Right ventricle myocardium superior (tissue), 1 donor: ENCODE measurements at places on chromosomes 16 and 17. TPM values are rescaled to one million over a fixed set of nuclear protein-coding genes. Genes with fewer than 3 reads are reported as not detected.

- DNase-seq: no peak
Observed at GRCh38 chr16:80015566-80015965, 415.0 kb upstream of the MAF start.

GRCh38 chr16:81431554-81432353 is 12.9 kb upstream of the CMIP start:
- no peak for DNase-seq

DNA sequence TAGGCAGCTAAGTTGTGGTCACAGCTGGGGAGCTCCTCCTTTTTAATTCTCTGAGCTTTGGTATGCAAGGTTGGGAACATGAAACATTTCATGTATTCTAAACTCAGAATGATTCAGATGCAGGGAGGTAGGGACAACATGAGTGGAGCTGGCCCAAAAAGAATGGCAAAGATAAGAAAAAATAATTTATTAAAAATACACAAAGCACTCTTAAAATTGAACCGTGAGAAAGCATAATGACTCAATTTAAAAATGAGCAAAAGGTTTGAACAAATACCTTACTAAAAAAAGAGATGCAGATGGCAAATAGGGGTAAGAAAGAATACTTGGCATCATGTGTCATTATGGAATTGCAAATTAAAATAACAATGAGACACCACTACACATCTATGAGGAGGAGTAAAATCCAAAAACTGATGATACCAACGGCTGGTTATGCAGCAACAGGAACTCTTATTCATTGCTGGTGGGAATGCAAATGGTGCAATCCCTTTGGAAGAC is 175.6 kb upstream of the IRX3 start:
- no peak for DNase-seq

GP1BA gene
- not detected for total RNA-seq

- DNase-seq: no peak
Observed at GRCh38 chr17:14693382-14693781, 392.5 kb downstream of the HS3ST3B1 start.

- DNase-seq: no peak
Observed at GRCh38 chr16:50881331-50881830, 139.5 kb downstream of the CYLD start.

DNA sequence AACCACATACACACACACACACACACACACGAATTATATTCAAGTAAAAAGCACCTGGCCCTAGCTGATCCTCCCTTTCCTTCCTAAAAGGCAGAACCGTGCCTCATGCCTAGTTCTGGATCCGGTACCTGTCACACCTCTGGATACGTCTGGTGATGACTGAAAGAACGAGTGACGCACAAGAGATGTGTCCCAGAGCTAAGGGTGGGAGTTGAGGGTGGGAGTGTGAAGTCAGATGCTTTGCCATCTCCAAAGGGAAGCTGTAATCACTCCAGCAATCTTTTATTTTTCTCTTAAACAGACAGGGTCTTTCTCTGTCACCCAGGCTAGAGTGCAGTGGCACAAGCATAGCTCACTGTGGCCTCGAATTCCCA is 26.5 kb upstream of the GSG1L start:
- no peak for DNase-seq

GRCh38 chr16:53546988-53547391 is 44.0 kb upstream of the AKTIP start:
- DNase-seq: no peak

DNA sequence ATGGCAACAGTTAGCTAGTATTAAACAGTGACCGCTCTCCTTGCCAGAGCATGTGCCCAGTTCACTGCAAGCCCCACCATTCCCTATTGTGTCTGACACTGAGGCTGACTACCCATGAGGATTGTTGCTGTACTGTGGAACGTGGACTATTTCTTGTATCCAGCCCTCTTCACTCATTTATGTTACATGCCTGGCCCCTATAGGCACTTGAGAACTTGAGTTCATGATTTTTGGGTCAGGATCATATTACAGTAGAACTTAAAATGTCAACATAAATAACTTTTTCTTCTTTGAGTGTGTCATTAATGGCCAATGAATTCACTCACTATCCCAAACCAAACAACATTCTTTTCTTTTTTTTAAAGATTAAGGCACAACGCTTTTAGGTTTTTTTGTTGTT is 55.7 kb downstream of the LYRM1 start:
- DNase-seq: no peak

GRCh38 chr16:13231365-13231764 is 330.0 kb downstream of the SHISA9 start:
- no peak for DNase-seq

DNA sequence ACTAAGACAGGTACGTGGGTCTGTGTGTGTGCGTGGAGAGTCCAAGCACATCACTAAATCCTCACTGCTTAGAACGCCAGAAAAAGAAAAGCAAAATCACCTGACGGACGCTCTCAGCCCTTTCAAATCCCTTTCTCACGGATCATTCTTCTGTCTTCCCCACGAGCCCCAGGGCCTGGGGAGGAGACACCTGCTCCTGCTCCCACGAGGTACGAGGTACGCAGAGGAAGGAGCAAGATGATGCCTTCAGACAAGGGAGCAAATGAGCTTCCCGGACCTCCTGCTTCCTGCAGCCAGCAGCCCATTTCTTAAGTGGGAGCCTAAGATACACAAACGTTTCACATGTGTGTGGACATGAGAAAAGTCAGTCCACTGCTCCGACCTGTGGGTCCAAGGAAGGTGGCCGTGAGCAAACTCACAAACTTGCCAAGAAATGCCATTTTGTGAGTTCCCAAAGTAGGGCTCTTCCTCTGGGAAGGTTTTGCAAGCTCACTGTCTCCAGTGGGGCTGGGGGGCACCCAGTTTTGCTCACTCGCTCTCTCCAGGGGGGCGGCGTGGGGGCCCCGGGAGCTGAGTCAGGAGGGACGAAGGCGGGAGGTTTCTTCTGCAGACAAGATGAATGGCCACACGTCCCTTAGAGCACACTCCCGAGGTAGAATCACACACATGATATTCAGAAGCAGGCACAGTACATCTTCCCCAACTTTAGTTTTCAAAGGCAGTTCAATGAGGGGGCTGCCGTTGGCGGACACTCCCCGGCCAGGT is 68.1 kb downstream of the MRM3 start:
- no peak for DNase-seq

DNA sequence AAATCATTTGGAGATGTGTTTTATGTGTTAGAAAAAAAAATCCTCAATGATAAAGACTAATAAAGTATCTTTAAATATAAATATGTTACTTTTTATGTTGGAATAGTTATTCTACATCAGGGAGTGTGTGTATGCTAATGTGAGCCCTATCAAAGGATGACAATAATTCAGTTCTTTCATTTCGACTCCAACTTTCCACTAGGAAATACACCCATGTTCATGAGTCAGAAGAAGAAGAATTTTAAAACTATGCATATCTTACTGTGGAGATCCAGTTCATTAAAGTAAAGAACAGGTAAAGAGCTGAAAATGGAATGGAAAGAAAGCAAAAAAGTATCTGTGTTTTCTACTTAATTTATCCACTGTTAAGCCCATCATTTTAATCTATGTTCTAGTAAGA is 399.8 kb downstream of the KCNJ2 start:
- DNase-seq: no peak

SHISA6 gene
- total RNA-seq: 0.56 TPM

GRCh38 chr17:1714980-1715802 is 5.0 kb upstream of the TLCD2 start:
- DNase-seq: peak; percentile 95

DNA sequence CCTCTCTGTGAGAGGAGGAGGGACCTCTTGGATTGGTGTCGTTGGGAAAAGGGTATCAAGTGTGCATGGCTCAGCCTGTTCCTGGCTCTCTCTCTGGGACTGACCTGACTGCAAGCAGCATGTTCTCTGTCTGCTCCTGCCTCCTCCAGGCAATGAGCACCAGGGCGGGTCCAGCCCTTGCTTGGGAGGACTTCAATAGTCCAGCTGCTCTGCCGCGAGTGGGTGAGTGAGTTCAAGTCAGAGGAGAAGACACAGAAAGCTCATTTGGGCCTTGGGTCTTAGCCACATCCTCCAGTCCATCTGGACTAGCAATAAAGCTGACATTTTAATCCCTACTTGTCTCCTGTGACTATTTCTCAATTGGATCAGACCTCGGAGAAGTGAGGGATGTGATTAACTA is 25.2 kb upstream of the TNS4 start:
- DNase-seq: peak; percentile 66

DNA sequence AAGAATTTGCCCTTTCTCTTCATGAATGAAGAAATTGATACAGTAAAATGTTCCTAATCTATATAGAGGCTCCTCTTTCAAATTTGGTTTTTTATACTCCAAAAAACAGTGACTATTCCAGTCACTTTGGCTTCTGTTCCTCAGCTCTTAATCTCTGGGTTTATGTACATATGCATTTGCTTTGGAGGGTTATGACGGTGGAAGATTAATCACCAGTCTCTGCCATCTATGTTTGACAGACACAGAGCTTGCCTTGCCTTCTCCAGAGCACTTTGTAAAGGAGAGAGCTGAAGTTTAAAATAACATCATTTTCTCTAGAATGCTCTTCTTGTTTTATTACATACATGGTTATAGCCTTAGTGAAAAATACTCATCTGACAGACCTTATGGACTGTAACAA is 99.3 kb downstream of the NLK start:
- DNase-seq: no peak

DNAH9 gene
- not detected for total RNA-seq

LLGL1 gene
- total RNA-seq: 7.9 TPM

DNA sequence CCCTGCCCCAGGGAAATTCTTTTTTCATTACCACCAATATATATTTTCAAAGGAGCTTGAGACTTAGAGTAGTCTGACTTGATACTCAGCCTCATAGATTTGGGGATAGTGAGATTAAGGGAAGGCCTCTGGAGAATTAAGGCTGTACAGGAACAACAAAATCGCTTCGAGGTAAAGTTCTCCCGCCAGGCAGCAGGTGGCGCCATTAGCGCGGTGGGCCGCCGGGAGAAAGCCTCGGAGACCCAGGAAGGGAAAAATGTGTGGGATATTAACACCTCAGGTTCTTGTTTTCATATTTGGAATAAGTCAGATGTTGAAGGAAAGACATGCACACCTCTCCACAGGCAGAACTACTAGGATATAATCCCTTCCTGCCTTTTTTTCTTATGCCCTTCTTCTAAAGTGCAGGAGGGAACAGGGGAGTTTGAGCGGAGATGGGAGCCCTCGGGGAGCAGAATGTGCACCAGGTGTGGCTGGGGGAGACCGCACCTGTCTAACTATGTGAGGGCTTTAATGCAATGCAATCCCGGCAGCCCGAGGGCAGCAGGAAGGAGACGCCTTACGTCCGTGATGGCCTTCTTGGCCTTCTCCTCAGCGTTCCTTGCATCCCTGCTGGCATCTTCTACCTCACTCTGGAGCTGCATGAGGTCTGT is 25.9 kb downstream of the MYH3 start:
- no peak for DNase-seq

DNA sequence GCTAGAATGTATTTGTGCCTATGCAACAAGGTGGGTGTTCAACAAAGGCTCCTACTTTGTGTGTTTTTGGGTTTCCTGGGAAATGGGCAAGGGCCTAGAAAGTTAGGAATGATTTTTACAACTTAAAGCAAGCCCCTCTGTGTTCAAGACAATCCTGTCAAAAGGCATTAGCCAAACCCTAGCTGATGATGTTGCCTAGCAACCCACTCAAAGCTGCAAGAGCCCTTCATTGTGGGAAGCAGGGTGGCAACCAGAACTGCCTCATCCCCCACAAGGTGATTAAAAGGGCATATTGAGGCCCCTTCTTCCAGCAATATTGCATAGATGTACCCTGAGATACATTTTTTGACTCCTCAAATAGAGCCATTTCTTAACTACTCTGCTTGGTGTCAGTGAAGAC is 16.0 kb upstream of the RASL10B start:
- no peak for DNase-seq

DNA sequence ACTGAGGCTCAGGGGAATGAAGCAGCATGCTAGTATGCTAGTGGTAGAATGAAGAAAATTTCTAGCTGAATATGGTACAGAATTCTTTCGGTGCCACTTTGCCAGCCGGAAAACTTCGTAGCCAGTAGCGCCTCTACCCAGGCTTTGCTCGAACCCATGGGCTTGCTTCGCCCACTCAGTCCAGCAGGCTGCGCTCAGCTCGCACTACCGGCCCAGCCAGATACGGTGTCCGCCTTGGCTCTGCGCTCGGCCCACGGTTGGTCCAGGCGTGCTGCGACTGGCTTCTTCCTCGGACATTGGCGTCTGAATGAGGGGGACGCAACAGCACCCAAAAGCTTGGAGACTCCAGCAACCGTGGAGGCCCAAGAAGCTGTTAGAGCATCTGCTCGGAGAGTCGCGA is 372.5 kb upstream of the CDH8 start:
- no peak for DNase-seq

DNA sequence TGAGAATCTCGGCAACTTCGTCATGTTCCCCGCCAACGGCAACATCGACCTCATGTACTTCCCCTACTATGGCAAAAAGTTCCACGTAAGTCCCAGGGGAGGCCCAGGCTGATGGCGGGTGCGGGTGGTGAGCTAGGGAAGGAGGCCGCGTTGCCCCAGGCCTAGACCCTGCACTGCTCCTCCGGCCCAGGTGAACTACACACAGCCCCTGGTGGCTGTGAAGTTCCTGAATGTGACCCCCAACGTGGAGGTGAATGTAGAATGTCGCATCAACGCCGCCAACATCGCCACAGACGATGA is 4.8 kb downstream of the ATP1B2 start:
- DNase-seq: no peak

DNA sequence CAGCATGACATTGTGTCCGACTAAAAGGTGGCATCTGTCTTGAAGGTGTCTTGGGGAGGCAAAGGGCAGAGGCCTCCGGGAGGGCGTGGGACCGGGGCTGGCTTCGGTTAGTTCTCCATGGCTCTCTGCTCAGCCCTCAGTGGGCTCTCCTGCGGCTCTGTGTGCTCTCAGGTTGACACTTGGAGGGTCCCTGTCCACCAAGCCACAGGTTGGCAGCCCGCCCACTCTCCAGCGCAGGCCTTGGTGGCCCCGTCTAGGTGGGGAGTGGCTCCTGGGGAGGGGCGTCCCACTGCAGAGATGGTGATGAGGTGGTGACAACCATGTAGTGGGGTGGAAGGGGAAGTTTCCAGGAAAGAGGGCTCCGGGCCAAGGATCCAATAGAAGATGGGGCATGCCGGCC is 31.6 kb downstream of the ADGRG5 start:
- no peak for DNase-seq

KCNJ18 gene
- total RNA-seq: not detected

- DNase-seq: no peak
Observed at GRCh38 chr17:6104956-6105648, 34.9 kb downstream of the WSCD1 start.

DNA sequence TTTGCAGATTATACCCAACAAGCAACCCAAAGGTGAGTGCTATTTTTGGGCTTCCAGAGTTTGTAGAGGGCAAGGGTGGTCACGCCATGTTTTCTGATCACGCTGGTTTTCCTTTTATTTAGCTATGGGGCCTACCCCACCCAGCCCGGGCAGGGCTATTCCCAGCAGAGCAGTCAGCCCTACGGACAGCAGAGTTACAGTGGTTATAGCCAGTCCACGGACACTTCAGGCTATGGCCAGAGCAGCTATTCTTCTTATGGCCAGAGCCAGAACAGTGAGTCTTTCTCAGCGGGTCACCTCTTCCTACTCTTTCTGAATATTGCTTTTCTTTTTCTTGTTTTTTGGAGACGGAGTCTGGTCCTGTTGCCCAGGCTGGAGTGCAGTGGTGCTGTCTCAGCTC is 2.5 kb downstream of the FUS start:
- no peak for DNase-seq
